ENCODE measurements at places on chromosomes 6 and 20. TPM values are rescaled to one million over a fixed set of nuclear protein-coding genes. Genes with fewer than 3 reads are reported as not detected.

GRCh38 chr20:13852306-13852705 is 67.5 kb downstream of the NDUFAF5 start:
- H3K36me3 ChIP-seq, result no peaks in the 10 kb centered on the region
- H3K27ac ChIP-seq, result no peak overlapping the region
- no peaks in the 10 kb centered on the region for H3K27me3 ChIP-seq
- H3K4me1 ChIP-seq, result peaks cover 2% of the 10 kb centered on the region

- H3K4me3 ChIP-seq, result no peak overlapping the region
- no peaks in the 10 kb centered on the region for H3K27me3 ChIP-seq
- peaks cover 64% of the 10 kb centered on the region for H3K4me1 ChIP-seq
- peak overlapping the region; percentile 35 for H3K27ac ChIP-seq
Measured at GRCh38 chr20:64212755-64213154, 42.8 kb upstream of the PCMTD2 start.

- H3K27ac ChIP-seq, result no peak overlapping the region
- H3K36me3 ChIP-seq, result no peaks in the 10 kb centered on the region
- DNase-seq, result no peak
- peaks cover 14% of the 10 kb centered on the region for H3K4me1 ChIP-seq
Measured at GRCh38 chr6:36320475-36320874, 16.2 kb downstream of the BNIP5 start.

- H3K36me3 ChIP-seq, result no peaks in the 10 kb centered on the region
- H3K4me3 ChIP-seq, result no peak overlapping the region
- no peak for DNase-seq
- H3K4me1 ChIP-seq, result no peaks in the 10 kb centered on the region
- no peaks in the 10 kb centered on the region for H3K27me3 ChIP-seq
Measured at GRCh38 chr6:79954849-79955248, 7.5 kb upstream of the ELOVL4 start.

- H3K4me1 ChIP-seq, result peaks cover 14% of the 10 kb centered on the region
- H3K36me3 ChIP-seq, result no peaks in the 10 kb centered on the region
- DNase-seq, result no peak
- no peak overlapping the region for H3K27ac ChIP-seq
Measured at GRCh38 chr20:56954797-56955196, 311.6 kb downstream of the BMP7 start.

DNA sequence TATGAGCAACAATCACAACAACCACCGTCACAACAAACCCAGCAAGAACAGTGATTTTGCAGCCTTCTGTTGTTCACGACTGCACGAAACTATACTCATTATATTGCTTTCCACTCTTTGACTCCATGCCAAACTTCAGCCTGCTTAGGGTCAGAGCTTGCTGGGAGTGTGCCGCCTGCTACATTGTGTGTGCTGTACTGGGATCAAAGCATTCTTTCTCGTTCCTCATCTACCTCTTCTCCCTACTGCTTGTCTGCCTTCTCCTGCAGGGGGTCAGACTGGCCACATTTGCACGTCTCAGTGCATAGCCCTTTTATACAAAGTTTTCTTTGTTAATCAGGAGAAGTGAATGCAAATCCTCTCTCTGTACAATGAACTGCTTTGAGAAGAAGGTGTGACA is 401.6 kb upstream of the CITED2 start:
- DNase-seq, result peak; percentile 68
- no peaks in the 10 kb centered on the region for H3K27me3 ChIP-seq
- H3K27ac ChIP-seq, result no peak overlapping the region
- no peak overlapping the region for H3K4me3 ChIP-seq

The DYNLRB1 gene
- total RNA-seq, result 153 TPM

GRCh38 chr6:138605958-138606357 is 106.7 kb upstream of the NHSL1 start:
- DNase-seq, result no peak
- H3K36me3 ChIP-seq, result no peaks in the 10 kb centered on the region
- no peaks in the 10 kb centered on the region for H3K27me3 ChIP-seq
- no peaks in the 10 kb centered on the region for H3K4me1 ChIP-seq
- H3K27ac ChIP-seq, result no peak overlapping the region

The ZNF512B gene
- 10.6 TPM for total RNA-seq

The LHFPL5 gene
- total RNA-seq, result 0.44 TPM

GRCh38 chr20:7540018-7540417 is 400.2 kb downstream of the HAO1 start:
- H3K4me3 ChIP-seq, result no peak overlapping the region
- H3K27ac ChIP-seq, result no peak overlapping the region
- no peaks in the 10 kb centered on the region for H3K36me3 ChIP-seq
- DNase-seq, result no peak

- no peak for DNase-seq
- H3K27ac ChIP-seq, result no peak overlapping the region
- no peaks in the 10 kb centered on the region for H3K36me3 ChIP-seq
- no peaks in the 10 kb centered on the region for H3K27me3 ChIP-seq
- no peak overlapping the region for H3K4me3 ChIP-seq
Measured at GRCh38 chr6:128284128-128284527, 236.3 kb downstream of the PTPRK start.

DNA sequence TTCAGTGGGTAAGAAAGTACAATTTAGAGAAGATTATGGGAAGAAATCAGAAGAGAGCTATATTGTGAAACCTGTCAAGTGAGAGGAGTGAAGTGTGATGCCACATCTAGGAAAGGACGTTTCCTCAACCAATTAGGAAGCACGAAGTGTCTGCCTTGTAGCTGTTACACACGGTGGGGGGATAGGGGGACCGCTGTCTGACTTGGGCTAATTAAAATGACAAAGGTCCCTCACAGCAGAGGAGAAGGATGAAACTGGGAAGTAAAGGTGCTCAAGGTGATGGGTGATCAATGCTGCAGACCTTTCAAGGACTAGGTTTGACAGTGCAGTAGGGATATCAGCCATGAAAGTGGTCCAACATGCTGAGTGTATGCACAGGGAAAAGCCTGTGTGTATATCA is 181.1 kb upstream of the PRSS16 start:
- H3K27ac ChIP-seq, result no peak overlapping the region
- H3K4me3 ChIP-seq, result no peak overlapping the region
- H3K4me1 ChIP-seq, result no peaks in the 10 kb centered on the region
- no peaks in the 10 kb centered on the region for H3K36me3 ChIP-seq

DNA sequence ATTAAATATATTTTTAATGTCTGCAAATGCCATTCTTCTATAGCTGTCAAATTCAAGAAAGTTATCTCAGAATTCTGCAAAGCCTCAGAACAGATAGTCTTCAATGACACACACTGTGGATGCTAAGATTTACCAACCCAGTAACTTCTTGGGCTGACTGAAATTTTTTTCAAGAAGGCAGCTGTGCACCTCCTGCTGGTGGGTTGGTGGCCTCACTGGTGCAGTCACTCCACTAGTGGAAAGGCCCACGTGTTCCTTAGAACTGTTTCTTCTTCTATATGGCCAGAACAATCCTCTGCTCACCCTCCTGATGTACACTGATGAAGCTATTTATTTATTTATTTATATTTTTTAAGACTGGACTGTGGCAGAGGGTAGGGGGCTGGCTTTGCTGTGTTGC is 28.1 kb upstream of the MTCL3 start:
- no peaks in the 10 kb centered on the region for H3K4me1 ChIP-seq
- no peak overlapping the region for H3K27ac ChIP-seq
- DNase-seq, result no peak
- no peaks in the 10 kb centered on the region for H3K27me3 ChIP-seq
- H3K4me3 ChIP-seq, result no peak overlapping the region

GRCh38 chr6:5667737-5668136 is 339.0 kb downstream of the NRN1 start:
- no peaks in the 10 kb centered on the region for H3K36me3 ChIP-seq
- no peak overlapping the region for H3K27ac ChIP-seq
- H3K4me3 ChIP-seq, result no peak overlapping the region
- DNase-seq, result no peak

GRCh38 chr6:152727507-152727906 is 23.1 kb upstream of the VIP start:
- no peak overlapping the region for H3K4me3 ChIP-seq
- no peaks in the 10 kb centered on the region for H3K27me3 ChIP-seq
- no peaks in the 10 kb centered on the region for H3K36me3 ChIP-seq
- no peak for DNase-seq
- H3K27ac ChIP-seq, result no peak overlapping the region

The NRN1 gene
- total RNA-seq, result 27.4 TPM

DNA sequence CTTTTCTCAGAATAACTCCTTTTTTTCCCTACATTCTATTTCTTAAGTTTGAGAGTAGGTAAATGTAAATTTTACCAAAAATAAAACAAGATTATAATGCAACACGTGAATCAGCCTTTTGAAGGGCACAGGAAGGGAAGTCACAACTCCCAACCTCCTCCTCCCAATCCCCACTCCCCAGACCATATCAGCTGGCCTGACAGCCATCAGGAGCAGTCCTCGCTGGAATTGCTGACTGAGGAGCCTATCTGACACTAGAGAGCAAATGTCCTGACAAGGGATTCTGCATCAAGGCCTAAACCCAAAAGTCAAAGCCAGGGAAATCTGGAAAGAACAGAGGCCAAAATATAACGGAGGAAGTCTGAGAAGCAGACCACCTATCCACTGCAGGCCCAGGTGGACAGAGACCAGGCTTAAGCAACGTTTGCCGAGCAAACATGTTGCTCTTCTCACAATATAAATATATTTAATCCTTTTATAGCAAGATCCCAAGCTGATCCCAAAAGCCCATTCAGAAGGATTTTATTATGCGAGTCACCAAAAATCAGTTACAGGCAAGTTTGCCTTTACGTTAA is 2.5 kb downstream of the RRAGD start:
- H3K4me3 ChIP-seq, result peak overlapping the region; percentile 73
- no peak for DNase-seq
- H3K36me3 ChIP-seq, result no peaks in the 10 kb centered on the region

DNA sequence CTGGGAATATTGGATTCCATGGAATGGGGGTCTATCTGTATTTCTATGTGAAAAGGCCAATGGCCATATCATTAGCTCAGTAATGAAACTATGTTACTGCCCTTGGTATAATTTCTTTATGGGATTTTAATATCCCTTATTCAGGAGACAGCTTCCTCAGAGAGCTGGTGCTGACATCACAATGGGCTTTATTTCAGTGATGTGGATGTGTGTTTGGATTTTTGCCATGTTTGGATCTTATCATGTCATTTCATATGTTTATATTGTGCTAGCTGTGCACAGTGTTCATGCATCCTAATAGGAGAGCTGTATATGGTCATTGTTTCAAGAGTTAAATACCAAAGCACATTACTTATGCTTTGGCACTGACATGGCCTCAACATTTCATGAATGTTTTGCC is 806.1 kb upstream of the MAP3K7 start:
- no peak for DNase-seq
- no peak overlapping the region for H3K4me3 ChIP-seq
- no peaks in the 10 kb centered on the region for H3K27me3 ChIP-seq
- H3K4me1 ChIP-seq, result no peaks in the 10 kb centered on the region

The BIRC7 gene
- total RNA-seq, result 1.6 TPM

The DNAH8 gene
- total RNA-seq, result 0.10 TPM

The PRICKLE4 gene
- total RNA-seq, result 1.8 TPM

The C20orf202 gene
- total RNA-seq, result 0.66 TPM

- H3K4me1 ChIP-seq, result peaks cover 30% of the 10 kb centered on the region
- no peak for DNase-seq
- no peak overlapping the region for H3K4me3 ChIP-seq
Measured at GRCh38 chr20:4176187-4176586, 160.8 kb upstream of the RNF24 start.

The SLC35A1 gene
- 34.7 TPM for total RNA-seq

DNA sequence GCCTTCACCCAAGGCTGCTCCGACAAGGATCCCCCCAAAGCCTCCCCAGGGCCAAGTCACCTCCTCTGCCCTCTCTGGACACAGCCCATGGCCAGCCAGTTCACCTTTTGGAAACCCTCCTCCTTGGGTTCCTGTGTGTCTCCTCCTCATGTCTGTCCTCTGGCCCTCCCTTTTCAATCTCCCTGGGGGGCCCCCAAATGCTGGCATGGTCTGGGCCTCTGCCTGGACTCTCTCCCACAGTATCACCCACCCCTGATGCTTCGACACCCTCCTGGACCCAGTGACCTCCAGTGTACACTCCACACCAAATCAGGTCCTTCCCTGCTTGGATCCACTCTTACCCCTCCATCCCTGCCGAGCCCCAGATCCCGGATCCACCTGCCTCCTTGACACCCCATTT is 46.7 kb upstream of the NNAT start:
- no peaks in the 10 kb centered on the region for H3K36me3 ChIP-seq
- H3K4me1 ChIP-seq, result peaks cover 36% of the 10 kb centered on the region
- DNase-seq, result no peak

DNA sequence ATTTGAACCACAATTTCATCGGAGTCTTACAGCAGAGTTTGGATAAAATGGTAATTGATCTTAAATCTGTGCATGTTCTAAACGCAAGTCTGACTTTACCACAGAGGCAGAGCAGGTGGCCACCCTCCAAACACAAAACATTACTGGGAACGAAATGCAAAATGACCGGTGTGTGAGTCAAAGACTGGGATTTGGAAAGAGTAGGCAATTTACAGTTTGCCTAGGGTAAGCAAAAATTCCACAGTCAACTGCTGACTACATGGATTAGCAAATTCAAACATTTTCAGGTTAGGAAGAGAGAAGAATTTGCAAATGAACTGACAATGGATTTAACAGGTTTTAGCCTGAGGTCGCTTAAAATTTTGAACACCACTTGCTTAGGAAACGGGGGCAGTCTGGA is 444.4 kb downstream of the HDGFL1 start:
- no peaks in the 10 kb centered on the region for H3K27me3 ChIP-seq
- no peak for DNase-seq
- no peaks in the 10 kb centered on the region for H3K36me3 ChIP-seq
- H3K4me3 ChIP-seq, result no peak overlapping the region
- H3K4me1 ChIP-seq, result no peaks in the 10 kb centered on the region

The FAM83D gene
- 5.8 TPM for total RNA-seq

The TFAP2A gene
- total RNA-seq, result 2.1 TPM

The TMEM217 gene
- total RNA-seq, result 1.3 TPM

DNA sequence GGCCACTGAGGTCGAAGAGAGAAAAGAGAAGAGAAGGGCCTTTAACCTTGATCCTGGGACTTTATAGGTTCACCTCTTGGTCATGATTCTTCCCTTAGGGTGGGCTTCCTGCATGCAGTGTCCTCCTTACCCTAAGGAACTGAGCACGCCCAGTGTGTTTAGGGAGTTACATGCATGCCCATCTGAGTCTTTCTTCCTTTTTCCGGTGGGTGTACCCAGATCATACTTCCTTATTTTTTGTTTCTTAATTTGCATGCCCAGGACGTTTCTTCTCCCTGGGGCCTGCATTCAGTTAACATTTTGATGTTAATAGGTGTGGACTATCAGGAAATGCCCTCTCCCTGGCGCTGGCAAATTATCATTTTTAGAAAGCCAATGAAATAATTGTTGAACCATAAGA is 91.5 kb downstream of the HTR1B start:
- H3K4me3 ChIP-seq, result no peak overlapping the region
- no peak for DNase-seq
- H3K36me3 ChIP-seq, result no peaks in the 10 kb centered on the region
- H3K27ac ChIP-seq, result no peak overlapping the region
- H3K4me1 ChIP-seq, result no peaks in the 10 kb centered on the region

GRCh38 chr20:17612992-17613327 is 43.1 kb downstream of the DSTN start:
- peaks cover 80% of the 10 kb centered on the region for H3K36me3 ChIP-seq
- peaks cover 36% of the 10 kb centered on the region for H3K4me1 ChIP-seq
- DNase-seq, result no peak
- no peak overlapping the region for H3K27ac ChIP-seq

GRCh38 chr6:11368760-11369159 is 136.3 kb upstream of the NEDD9 start:
- H3K27ac ChIP-seq, result no peak overlapping the region
- H3K36me3 ChIP-seq, result no peaks in the 10 kb centered on the region
- H3K4me3 ChIP-seq, result no peak overlapping the region
- no peak for DNase-seq
- peaks cover 11% of the 10 kb centered on the region for H3K4me1 ChIP-seq
- no peaks in the 10 kb centered on the region for H3K27me3 ChIP-seq

The CLPSL1 gene
- not detected for total RNA-seq

Data from spinal cord (tissue), 10 donors.